Islet precursor cell (in vitro differentiated cells): ENCODE measurements at places on chromosomes 3 and 15.

- DNase-seq: no peak
Observed at GRCh38 chr3:17935222-17935621, 192.8 kb upstream of the TBC1D5 start.

DNA sequence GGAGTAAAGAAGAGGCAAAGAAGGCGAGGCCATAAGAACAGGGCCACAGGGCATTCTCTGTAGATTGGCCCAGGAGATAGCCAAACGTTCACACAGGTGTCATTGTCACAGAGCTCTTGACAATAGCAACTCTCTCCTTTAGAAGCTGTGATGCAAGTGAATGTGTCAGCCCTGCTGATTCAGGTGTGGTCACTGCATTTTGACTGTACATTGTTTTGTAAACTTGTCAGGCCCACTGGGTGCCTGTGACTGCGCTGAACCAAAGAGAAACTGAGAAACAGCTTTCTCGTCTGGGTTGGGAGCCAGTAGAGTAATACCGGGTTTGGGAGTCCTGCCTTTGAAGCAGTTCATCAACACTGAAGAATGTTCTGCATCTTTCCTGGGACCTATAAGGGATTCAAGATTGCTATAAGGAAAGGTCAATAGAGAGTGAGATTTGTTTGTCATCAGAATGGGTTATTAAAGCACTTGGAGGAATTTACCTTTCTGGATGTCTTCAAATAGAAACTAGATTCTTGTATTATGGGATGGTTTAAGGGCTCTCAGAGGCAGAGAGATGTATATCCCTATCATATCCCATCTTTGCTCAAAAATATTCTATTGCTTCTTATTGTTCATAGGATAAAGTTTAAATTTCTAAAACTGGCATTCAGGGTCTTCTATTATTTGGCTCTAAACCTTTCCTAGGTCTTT, 45.4 kb downstream of the TMEM45A start:
- DNase-seq: peak; percentile 79

DNA sequence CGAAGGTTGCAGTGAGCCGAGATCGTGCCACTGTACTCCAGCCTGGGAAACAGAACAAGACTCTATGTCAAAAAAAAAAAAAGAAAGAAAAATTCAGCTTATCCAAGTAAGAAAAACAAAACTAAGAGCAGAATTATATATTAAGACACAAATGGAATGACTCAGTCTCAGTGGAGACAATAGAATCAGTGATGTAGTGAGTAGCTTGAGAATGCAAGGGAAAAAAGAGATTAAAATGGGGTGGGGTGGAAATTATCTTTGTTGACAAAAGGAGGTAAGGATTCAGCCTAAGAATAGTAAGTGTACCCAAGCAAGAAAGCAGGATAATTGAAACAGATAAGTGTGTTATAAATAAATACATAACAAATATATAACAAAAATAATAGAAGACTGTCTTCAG, 70.7 kb downstream of the BLM start:
- no peak for DNase-seq

GRCh38 chr3:116920826-116921610, 211.4 kb downstream of the TUSC7 start:
- DNase-seq: no peak

DNA sequence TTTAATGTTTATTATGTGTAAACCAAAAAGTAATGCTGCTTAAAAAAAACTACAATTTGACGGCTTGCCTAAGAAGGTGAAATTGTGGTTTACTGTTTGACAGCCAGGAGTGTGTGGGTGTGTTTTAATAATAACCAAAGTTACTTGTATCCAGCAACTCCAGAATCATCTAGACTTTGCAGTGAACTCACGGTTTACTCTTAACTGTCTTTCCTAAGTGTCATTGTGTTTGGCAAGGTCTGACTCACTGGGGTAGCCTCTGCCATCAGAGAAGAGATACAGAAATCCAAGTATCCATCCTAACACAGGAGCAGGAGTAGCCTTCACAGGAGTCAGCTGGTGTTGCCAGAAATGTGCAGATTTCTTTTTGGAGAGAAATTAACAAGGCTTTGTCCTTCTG, 151.1 kb downstream of the CTNNB1 start:
- no peak for DNase-seq

DNA sequence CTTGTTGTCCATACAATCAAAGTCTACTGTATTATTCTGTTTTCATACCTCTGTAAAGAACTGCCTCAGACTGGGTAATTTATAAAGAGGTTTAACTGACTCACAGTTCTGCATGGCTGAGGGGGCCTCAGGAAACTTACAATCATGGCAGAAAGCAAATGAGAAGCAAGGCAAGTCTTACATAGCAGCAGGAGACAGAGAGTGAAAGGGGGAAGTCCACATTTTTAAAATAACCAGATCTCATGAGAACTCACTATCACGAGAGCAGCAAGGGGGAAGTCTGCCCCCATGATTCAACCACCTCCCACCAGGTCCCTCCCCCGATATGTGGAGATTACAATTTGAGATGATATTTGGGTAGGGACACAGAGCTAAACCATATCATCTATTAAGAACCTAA, 724.6 kb upstream of the CBLB start:
- DNase-seq: no peak

DNA sequence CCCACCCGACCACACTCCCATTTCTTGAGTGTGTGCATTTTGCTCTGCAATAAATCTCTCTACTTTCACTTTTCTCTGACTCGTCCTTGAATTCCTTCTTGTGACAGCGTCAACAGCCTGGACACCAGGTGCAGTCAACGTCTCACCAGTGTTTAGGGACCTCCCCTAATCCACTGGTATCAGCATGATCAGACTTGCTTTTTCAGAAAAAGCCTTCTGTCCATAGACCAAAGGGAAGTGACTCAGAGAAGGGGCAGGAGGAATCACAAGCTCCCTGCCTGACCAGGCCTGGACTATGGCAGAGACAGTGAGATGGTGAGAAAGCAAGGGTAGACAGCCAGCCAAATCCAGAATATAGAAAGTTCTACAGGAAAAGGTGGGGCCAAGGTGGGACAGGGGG, 15.5 kb downstream of the CCR5 start:
- DNase-seq: peak; percentile 92
